NCI-H524 treated with DMSO at 0.1 percent for 48 hours (cell line): ENCODE measurements at places on chromosomes 2 and 18.

DNA sequence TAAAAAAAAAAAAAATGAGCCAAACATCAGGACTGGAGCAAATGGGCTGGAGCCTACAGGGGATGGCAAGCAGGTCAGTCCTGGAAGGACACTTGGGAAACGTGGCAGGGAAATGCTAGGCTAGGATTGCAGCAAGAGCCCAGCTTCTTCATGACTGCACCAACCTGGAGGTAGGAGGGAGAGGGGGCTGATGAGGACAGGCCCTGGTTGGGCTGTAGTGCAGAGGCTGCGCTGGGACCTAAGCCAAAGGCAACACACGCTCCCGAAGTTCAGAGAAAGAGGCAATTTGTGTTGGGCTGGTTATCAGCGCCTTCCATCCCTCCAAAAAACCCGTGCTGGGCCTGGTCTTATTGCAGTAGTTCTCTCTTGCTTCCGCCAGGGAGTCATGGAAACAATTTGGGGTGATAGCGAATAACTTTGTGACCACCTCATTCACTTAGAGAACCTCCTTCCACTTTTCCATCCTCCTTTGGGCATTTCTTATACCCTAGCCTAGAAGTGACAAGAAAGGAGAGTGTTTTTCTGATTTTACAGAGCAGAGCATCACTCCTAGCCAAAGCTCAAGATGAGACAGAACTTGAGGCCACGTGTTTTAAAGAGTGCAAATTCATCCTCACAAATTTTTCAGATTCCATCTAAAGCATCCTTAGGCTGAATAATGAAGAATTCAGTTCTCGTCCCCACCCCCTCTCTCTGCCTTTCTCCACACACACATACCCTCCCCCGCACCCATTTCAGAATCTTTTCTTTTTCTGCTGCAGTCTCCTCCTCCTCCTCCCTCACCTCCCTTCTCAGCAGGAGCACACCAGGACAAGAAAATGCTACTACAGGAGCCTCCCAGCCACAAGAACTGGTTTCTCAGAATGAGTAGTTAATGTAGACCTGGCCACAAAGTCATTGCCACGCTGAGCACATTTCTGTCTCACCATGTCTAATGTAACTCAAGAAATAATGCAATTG is 82.5 kb upstream of the STPG4 start:
- no peak for DNase-seq

DNA sequence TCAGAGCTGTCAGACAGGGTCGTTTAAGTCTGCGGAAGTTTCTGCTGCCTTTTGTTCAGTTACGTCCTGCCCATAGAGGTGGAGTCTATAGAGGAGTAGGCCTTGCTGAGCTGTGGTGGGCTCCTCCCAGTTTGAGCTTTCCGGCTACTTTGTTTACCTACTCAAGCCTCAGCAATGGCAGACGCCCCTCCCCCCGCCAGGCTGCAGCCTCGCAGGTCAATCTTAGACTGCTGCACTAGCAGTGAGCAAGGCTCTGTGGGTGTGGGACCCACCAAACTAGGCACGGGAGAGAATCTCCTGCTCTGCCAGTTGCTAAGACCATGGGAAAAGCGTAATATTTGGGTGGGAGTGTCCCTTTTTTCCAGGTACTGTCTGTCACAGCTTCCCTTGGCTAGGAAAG is 86.5 kb downstream of the EFEMP1 start:
- DNase-seq: no peak

- DNase-seq: peak; percentile 20
Observed at GRCh38 chr18:52499016-52499415, 159.0 kb downstream of the DCC start.

DNA sequence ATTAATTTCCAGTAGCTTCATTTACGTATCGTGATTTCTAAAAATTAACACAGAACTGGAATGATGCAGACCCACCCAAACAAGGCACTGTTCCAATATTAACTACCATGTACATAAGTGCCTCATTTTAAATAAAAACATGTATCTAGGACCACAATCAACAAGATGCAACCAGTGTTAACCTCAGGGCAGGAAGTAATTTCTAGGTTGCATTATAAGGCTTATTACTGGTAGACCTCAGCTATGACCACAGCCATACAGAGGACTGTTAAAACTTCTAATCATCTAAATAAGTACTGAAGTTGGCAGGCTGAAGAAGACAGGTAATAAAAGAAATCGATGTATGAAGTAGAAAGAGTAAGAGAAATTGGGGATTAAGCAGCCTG is 262.9 kb downstream of the HDAC4 start:
- no peak for DNase-seq

DNA sequence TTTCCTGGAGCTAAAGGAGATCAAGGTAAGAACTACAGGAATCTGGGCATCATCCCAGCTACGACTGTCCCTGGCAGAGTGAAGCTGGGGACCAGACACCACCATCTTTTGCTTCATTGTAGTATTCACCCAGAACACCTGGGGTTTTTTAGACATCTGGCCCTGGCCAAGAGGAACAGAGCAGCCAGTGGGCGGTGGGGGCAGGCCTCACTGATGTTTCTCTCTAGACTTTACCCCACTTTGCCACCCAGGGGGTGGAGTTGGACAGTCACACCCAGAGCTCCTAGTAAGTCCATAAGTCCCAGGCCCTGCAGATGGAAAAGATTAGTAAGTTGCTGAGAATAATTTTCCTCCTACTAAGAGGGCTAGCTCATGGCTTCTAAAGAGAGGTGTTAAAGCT is 39.6 kb downstream of the MARCO start:
- no peak for DNase-seq

DNA sequence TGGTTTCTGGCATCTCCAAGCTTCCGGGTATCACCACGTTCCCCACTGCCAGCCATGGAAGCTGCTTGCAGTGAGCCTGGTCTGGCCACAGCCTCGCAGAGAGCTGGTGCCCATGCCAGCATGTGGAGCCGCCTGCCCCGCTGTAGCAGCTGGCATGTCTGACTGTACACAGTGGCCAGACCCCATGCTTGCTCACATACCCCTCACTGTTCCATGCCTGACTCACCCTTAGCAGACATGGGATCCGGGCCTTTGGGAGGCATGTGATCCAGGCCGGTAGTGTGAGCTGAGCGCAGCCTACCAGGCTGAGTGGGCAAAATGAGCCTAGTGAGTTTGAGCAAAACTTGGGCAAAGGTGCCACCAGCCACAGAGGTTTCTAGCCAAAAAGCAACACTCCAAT is 18.8 kb upstream of the RPRD1A start:
- DNase-seq: no peak

DNA sequence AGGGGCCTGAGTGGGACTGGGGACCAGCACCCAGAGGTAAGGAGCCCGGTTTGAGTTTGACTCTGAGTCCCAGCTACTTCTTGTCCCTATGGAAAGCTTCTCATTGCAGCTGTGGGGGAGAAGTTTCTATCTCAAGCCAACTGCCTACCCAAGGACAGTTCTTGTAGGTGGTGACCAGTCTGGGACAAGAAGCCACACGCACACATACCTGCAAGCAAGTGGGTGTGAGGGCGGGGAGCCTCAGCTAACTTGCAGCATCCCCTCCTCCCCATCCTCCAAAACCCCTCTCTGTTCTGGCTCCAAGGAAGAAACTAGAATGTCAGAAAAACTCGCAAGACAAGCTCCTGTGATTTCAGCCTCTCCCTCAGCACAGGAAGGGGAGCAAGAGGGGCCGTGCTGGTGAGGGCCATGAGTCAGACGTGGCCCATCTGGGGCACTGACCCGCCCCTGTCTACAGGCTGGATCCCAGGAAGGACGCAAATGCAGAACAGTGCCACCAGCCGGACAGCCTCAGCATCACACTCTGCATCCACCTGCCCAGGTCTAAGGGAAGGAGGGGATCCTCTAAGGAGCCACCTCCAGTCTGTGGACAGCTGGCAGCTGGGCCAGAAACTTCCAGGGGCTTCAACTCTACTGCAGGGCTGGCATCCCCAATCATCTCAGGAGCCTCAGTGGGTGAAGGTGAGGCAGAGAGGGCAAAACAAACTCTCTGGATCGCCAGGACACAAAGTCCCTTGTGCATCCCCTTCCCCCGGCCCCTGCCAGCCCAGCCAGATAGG is 103.4 kb downstream of the TNS1 start:
- no peak for DNase-seq

DNA sequence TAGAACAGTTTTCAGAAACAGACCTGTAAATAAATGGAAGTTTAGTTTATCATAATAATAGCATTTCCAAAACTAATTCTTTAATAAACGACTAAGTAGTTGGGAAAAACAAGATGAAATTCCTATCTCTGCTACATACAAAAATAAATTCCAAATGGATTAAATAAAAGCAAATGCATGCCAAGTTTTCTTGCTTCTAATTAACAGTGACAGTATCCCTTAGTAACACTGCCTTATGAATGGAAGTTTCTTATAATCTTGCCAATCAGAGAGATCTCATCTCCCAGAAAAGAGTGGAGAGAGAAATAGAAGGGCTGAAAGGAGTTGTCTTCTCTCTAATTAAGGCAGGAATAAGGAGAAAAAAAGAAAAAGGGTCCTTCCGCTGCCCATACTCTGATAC is 133.9 kb downstream of the GFPT1 start:
- DNase-seq: no peak

GRCh38 chr2:171412571-171413175 is 21.1 kb downstream of the METTL8 start:
- no peak for DNase-seq

DNA sequence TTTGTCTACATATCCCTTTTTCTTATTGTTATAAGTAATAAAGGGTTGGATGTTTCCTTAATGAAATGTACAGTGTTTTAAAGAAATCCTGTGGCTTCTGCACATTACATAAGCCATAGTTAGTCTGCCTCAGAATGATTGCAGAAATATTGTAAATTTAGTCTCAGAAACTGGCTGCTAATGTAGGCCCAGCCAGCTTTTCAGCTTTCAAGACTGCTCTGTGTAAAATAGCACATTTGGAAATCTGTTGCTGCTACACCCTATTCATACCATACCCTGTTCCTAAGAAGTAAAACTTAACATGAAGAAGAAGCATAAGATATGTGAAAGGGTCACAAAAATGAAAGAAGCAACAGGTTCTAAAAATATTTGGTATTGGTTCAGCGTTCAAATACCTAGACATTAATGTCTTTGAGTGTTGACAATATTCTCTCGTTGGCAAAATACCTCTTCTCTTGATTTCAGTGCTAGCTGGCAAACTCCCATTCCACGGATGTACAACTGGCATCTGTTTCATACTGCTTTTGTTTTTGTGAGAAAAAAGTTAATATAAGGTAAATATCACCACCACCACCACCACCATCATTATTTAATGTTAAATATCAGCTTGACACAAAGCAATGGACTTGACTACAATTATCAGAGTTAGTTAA is 19.2 kb upstream of the NCKAP1 start:
- no peak for DNase-seq

DNA sequence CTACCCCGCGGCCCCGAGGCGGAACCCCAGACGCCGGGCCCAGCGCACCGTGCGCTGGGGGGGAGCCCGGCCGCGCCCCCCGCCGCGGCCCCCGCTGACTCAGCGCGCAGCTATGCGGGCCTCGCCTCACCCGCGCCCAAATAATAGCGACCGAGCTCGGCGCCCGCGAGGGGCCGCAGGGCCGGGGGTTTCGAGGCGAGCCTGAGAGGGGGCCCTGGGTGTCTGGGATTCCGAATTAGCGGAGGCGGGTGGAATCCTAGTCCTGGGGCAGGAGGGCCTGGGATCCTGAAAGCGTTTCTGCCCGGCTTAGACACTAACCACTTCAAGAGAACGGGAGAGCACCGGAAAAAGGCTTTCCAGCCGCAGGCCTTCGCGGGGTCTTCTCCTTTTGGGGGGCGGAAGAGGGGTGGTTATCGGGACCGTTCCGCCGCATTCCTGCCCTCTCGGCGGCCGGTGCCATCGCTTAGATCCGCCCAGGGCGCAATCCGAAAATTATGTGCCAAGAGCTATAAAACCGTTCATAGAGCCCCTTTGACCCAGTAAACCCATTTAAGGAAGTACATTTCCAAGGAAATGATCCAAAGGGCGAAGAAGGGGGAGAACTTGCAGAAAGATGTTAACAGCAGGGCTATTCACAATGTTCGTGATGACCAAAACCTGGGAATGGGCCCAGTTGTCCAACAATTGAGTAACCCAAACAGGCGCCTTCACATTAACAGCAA is 681 bp upstream of the ROCK2 start:
- DNase-seq: no peak

DNA sequence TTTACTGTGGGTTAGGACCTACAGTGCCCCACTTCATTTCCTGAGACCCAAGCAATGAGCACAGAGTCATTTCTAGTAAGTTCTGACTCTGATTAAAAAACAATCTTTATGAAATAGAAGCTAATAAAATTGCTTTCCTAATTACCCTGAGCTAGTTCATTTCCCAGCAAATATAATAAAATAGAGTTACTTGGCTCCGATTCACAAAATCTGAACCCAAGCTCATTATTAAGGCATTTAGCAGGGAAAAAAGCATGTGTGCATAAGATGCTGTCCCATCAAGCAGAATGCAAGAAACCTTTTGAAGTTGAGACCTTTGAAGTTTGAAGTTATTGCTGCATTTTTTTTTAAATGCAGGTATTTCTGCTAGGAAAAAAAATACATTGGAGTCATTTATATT is 629.1 kb downstream of the BCL11A start:
- no peak for DNase-seq

GRCh38 chr2:25615386-25615785 is 58.0 kb downstream of the DTNB start:
- DNase-seq: no peak

DNA sequence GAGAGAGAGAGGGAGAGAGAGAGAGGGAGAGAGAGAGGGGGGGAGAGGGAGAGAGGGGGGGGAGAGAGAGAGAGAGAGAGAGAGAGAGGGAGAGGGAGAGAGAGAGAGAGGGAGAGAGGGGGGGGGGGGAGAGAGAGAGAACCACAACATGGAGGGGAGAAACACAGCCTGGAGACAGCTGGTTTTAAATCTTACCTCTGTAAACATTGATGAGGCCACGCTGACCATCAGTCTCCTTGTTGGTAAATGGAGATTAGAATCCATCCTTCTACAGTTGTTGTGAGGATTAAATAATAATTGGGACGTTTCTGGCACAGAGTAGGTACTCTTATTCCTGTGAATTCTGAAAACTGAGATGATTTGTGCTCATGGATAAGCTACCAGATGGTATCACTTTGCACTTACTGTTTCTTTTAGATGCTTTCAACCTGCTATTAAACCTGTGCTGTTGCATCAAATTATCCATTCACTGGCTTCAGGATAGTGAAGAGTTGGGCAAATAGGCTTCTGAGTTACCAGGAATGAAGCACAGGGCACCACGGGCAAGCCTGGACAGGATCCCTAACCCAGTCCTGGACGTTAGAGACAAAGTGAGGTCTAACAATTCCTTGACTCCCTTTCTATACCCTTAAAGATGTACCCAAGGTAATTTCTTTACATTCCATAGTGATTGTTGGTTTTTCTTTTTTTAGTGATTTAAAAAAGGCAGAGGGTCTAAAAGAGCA is 318.1 kb downstream of the ZNF521 start:
- DNase-seq: peak; percentile 89

- no peak for DNase-seq
Observed at GRCh38 chr2:194054313-194054712, 1602.7 kb upstream of the SLC39A10 start.
